ENCODE measurements at places on chromosomes 6 and 20.

GRCh38 chr20:11168026-11168425 lies 494.2 kb upstream of the JAG1 start:
- no peak for DNase-seq

- no peak for DNase-seq
These were observed 522.2 kb upstream of the JAG1 start for GRCh38 chr20:11195899-11196558.

DNA sequence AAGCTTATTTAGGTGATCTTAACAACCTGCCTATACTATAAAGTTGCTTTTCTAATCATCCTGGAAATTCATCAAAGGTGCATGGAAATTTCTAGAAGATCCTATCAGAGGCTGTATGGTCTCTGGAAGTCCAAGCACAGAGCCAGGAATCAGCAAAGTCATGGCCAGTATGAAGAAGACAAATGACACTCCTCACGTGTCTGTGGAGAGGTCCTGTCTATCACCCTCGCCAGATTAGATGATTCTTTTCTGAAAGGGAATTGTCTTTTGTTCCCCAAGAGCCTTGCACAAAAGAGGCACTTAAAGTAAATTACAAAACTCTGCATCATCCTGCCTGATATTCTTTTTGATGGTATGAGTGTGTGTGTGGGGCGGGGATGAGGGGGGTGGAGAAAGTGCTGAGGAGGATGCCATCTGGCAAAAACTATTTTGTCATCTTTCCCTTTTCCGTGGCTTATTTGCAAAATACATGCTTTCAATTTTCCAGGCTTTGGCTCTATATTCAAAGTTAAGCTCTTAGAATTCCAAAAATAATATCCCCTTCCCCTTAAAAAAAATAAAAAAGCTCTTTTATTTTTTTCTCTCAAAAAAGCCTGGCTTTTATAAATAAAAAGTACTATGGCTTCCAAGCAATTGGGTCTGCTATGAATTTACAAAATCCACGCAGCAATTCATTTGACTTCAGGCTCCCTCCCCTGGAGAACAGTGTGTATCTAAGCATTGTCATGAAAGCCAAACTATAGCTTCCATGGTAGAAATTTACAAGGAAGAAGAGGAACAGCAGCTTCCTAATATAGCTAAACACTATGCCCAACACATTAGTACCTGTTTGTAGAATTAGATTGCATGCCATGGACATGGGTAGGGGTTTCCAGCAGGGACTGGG lies 185.2 kb upstream of the ARG1 start:
- DNase-seq, result no peak

- no peak for DNase-seq
These were observed 57.8 kb downstream of the PDSS2 start for GRCh38 chr6:107401573-107401972.

DNA sequence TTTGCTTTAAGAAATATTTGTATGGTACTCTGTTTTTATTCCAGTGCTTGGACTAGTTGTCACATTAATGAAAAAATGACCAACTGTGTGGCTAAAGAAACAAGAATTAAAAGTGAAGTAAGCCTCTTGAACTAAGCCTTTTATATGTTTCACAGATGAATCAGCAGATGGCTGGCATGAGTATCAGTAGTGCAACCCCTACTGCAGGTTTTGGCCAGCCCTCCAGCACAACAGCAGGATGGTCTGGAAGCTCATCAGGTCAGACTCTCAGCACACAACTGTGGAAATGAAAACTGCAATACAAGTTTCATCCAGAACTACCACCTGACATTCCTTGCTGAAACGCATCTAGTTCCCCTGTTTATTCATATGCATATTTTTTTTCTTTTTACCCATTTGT lies 96.8 kb downstream of the B3GAT2 start:
- DNase-seq, result no peak

DNA sequence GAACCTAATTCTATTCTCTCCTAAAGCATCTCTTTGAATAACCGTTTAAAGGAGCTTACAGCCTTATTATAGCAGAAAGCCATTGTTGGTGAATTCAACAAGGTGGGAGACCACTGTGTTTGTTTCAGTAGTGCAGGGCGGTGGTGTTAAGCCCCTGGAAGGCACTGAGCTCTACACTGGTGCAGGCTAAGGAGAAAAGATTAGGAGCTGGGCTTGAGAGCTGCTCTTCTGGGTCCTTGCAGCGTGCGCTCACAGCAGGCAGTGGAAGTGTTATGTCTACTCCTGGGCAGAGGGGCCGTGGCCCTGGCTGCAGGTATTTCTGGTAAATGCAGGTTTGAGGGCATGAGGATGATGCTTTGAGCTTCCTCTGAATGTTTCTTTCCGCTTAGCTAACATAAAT lies 361.2 kb downstream of the RNF144B start:
- DNase-seq, result no peak

- no peak for DNase-seq
These were observed 207.2 kb upstream of the ZNF184 start for GRCh38 chr6:27679964-27680694.

DNA sequence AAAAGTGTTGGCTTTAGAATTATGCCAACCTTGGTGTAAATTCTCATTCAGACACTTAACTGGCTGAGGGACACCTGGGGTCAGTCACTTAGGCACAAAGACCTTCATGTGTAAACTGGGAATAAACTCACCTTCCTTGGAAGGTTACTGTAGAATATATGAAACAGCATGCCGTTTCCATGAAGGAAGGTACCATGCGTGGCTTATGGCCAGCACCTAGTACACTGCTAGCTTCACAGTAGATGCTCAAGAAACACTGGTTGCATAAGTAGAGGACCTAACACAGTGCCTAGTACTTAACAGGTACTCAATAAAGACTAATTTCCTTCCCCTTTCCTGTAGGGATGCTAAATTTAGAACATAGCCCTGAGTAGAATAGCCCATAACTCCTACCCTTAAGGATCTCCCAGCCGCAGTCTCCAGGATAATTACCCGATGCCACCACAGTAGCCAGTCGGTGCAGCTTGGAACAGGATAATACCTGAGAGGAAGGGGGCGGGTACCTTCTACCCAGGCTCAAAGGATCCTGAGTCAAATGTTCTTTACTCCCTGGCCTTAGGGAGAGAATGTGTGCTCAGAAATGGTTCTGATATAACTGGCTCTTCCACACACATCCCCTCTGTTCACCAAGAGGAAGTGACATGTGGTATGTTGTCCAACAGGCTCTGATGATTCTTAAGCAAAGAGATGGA lies 3.6 kb downstream of the BCL2L1 start:
- DNase-seq, result no peak

GRCh38 chr6:47844881-47845280 lies 63.0 kb downstream of the OPN5 start:
- no peak for DNase-seq

DNA sequence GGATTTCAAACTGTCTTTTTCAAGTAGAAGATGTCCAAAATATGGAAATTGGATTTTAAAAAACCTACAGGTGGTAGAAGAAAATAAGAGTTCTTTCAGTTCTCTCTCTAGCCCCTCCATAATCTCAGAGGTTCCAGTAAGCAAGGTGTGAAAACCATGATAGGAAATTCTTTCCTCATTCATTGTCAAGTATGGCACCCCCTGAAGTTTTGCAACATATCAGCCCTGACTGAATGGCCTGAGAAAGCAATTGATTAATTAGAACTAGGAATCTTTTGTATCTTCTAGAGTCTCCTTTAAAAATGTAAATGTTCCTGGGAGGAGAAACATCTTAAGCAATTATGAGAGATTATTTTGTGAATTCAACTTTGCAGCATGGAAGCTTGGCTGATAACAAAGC lies 198.7 kb upstream of the STXBP5 start:
- peak; percentile 8 for DNase-seq

DNA sequence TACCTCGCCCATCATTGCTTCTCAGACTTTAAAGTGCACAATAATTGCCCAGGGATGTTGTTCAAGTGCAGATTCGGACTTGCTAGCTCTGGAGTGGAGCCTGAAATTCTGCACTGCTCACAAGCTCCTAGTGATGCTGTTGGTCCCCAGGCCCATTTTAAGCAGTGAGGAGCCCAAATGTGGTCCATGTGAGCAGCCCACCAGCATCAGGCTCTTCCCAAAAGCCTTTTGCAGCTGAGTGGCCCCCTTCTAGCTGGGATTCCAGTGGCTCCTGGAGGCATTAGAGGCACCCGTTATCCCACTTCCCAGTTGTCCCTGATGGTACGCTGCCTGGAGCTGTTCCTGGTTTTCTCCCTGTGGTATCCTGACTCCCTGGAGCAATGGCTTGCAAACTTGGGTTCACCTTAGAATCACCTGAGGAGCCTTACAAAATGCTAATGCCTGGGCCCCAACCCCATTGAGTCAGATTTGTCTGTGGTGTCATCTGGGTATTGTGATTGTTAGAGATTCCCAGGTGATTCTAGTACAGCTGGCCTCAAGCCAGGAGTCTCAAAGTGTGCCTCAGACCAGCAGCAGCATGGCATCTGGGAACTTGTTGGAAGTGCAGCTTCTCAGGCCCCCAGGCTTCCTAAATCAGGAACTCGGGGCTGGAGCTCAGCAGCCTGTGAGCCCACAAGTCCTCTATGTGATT lies 186.9 kb upstream of the SLC24A3 start:
- DNase-seq, result no peak

- no peak for DNase-seq
These were observed 135.1 kb downstream of the MRPL14 start for GRCh38 chr6:43992126-43992663.

GRCh38 chr6:130202782-130203181 lies 20.0 kb downstream of the SAMD3 start:
- DNase-seq, result no peak
